ENCODE measurements at places on chromosomes 11 and 22.

DNA sequence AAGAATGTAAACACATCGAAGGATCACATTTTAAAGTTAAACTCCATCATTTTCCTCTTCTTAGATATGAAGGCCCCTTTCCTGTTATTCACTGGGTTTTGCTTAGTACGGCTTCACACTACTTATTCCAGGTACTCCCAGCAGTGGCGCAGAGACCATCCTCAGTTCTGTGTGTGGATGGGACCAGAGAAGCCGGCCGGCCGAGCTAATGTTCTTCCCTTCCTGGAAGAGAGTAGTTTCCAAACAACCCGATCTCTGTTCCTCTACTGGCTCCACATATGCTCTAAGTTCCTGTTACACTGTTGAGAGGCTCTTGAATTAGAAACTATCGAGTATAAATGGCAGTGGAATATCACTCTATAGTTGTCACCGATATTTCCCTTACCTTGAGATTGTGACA, 684 bp upstream of the NFRKB start:
- no peak for DNase-seq

GRCh38 chr11:12981676-12982522, 27.2 kb upstream of the RASSF10 start:
- no peak for DNase-seq

DNA sequence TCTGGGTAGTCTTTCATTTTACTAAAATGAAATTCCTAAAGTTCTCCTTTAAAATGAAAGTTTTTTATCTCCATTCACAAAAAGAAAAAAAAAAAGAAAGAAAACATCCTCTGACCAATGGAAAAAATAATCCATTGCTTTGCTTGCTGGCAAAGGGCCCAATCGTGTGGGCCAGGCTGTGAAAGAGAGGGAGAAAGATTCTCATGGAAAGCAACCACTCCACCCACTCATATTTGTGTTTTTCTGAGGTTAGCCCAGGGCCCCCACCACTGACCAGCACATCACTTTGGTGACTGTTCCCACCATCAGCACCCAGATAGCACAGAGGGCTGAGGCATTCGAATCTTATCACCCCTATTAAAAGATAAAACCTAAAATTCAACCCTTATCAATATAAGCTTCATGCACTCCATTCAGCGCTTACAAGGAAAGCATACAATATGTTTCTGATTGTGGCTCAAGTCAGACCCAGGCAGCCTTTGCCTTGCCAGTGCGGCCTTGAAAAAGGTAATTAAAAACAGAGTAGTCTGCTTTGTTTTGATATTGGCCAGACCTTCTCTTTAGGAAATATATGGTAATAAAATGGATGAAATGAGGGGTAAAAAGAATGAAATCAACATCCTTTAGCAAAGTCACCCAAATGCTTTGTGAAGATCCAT, 192.8 kb downstream of the ETS1 start:
- DNase-seq, result no peak

- DNase-seq, result no peak
These were observed 127.9 kb upstream of the MTMR2 start for GRCh38 chr11:96051820-96052219.

- DNase-seq, result no peak
These were observed 50.9 kb downstream of the RPS6KA4 start for GRCh38 chr11:64409707-64410403.

DNA sequence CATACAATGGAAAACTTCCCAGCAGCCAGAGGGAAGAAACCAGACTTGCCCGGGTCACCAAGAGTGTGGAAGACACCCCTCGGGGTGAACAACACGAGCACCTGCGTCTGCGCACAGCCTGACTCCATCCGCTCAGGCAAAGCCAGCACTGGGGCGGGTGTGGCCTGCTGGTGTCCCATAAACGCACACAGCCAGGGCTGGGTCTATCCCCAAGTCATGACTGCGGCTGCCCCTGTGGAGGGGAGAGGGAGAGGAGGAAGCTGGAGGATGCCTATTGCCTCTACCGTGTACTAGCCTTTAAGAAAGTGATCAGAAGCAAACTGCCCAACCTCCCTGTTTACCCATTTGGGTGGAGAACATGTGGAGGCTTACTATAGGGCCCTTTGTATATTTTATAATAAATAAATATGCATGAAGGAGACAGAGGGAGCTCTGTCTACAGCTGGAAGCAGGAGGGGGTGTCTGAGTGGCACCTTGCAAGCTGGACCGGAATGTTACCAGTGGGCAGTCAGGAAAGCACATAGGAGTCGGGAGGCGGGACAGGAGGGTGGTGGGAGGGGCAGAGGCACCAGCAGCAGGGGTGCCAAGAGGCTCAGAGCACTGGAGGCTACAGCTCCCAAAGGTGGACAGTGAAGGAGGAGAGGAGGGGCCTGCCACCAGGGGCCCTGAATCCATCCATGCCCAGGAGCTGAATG, 79.6 kb downstream of the PHF21B start:
- no peak for DNase-seq

DNA sequence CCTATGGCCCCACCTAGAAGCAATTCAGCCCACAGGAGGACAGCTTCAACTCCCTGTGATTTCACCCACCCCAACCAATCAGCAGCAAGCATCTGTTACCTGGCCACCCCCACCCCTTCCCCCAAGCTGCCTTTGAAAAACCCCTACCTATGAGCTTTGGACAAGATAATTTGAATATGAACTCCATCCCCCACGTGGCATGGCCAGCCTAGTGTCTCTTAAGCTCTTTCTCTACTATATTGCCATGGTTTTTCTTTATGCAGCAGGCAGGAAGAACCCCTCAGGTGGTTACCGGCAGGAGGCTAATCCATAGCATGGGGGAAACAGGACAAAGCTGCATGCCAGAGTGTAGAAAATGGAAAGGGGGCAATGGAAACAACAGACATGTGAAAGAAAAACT, 29.0 kb downstream of the CTSC start:
- DNase-seq, result no peak

- DNase-seq, result no peak
These were observed 18.9 kb upstream of the UVRAG start for GRCh38 chr11:75796091-75796435.

DNA sequence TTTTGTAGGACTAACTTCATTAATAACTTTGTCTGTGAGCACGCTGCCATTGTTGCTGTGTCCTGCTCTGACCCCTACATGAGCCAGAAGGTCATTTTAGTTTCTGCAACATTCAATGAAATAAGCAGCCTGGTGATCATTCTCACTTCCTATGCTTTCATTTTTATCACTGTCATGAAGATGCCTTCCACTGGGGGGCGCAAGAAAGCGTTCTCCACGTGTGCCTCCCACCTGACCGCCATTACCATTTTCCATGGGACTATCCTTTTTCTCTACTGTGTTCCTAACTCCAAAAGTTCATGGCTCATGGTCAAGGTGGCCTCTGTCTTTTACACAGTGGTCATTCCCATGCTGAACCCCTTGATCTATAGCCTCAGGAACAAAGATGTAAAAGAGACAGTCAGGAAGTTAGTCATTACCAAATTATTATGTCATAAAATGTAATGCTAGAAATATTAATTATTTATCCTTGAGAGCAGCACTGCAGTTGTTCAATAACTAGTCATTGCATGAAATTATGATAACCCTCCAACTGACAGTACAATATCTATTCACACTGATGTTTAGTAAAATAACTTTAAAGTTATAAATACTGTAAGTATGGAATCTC, 46.4 kb upstream of the OR5D13 start:
- no peak for DNase-seq

GRCh38 chr11:117519170-117519569, 191.5 kb downstream of the CEP164 start:
- DNase-seq, result no peak

DNA sequence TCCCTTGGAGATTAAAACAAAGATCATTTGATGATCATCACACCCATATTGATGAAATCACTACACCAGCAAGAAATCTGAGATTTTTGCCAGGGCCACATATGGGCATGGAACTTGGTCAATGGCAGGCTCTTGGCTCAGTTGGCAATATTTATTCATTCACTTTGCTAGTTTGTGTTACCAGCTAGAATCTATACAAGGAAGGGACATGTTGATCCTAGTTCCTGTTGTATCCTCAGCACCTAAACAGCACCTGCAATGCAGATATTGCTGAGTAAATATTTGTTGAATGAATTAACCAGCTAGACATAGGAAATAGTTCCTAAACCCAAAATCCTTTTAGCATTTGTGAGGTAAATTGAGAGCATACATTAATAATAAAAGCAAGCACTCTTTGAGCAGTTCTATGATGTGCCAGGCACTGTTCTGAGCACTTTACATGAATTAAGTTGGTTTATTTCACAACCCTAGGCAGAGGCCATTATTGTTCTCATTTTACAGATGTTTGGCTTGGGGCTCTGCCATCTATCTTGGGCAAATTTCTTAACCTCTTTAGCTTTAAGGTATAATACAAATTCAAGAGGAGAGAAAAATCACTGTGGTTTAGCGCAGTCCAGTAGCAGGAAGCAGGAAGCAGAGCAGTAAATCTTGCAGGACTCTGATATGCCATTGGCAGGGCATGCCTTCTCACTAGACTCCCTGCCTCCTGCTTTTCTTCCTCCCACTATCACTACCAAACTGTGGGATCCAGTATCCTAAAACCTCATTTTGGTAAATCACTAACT, 1.6 kb downstream of the TRIM68 start:
- DNase-seq, result peak; percentile 5

DNA sequence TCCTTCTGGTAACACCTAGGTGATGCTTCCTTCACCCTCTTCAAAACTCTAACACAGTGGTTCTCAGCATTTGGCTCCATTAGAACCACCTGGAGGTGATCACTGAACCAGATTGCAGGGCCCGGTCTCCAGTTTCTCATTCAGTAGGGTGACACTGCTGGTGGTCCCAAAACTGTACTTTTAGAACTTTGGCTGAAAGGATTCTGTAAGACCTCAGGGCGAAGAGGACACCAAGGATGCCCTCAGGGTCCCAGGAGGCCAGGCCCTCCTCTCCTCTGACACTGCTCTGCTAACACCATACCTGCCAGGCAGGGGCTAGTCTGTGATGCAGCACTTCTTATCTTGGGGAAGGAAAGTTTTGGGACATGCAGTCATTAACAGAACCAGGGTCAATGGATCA, 9.0 kb downstream of the VSTM5 start:
- DNase-seq, result no peak

- DNase-seq, result no peak
These were observed 20.3 kb downstream of the DKK3 start for GRCh38 chr11:11988099-11988651.

DNA sequence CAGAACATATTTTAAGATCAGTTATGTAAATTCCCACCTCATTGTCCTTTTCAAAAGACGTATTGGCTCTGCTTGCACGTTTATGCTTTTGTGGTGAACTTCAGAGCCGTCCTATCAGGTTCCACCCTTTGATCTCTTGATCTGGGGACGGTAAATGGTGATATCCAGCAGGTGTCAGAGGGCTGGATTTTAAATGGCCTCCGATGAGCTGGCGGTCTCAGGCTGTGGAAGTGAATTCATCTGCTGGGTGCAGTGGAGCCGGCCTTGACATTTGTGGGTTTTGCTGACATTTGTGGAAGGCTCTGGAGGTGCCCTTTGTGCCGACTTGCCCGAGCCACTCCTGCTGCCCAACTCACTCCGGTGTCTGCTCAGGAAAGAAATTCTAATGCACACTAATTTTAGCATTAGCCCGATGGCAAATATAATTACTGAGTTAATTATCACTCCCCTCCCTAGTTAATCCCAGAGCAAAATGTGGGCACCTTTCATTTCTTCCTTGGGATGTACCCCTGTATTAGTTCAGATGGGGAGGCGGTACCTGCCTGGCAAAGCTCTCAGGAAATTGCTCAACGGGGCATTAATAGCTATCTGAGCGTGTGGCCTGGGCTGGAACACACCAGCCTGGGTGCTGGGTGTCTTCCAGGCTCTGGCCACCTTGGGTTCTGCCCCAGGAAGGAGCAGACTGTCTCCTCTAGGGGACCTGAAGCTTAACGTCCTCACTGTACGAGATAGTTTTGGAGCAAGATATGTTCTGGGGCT, 9.1 kb downstream of the LRP5 start:
- no peak for DNase-seq

DNA sequence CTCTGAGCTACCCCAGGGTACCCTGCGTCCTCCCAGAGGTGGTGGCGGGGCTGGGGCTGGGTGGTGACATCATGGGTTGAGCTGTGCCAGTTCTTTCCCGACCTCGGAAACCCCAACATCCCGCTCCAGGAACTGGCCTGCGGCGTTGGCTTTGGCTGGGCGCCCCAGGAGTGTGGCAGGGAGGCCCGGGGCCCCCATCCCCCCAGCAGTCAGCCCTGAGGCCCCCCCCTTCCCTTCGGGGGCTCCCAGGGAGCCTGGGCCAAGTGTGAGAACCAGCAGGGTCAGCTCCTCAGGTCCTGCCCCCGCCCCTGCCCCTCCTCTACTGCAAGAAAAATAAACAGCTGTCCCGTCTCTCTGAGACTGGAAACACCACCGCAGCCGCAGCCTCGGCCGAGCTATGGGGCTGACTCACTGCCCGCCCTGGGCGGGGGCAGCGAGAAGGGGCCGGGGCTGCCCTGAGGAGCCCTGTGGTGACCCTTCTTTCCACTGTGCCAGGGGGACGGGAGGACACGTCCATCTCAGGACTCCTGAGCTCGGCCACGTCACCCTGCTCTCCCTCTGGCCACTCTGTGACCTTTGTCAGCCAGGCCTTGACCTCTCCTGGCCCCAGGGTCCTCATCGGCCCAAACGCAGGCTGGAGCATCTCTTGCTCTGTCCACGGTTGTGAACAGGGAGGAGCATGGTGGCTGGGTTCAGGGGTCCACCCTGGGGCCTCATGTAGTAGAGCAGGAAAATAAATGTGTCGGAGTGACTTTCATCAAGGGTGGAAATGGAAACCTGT, 73.4 kb downstream of the WNT7B start:
- DNase-seq, result peak; percentile 53

DNA sequence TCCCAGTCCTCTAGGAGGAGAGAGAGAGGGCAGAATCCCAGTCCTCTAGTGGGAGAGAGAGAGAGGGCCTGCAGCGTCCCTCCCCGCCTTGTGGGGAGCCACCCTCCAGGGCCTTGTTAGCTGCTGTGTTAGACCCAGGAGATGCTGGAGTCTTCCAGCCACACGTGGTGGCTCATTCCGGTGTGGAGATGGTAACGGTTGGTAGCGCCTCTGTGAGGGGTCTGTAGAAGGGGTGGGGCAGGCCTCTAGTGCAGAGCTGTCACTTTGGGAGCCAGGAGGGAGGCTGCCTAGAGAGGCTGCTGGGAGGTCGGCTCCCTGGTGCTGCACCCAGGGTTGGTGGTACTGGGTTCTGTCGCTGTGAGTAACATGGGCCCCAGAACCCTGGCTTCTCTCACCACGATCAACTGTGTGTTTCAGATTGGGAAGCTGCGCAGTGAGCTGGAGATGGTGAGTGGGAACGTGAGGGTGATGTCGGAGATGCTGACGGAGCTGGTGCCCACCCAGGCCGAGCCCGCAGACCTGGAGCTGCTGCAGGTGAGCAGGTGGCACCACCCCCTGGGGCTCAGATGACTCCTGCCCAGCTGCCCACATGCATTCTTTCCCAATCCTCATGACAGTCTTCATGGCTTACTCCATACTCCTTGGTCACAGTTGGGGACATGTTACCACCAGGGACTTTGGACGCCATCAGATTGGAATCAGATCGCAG, 27.3 kb downstream of the TOM1 start:
- no peak for DNase-seq

Data from astrocyte of the cerebellum (primary cell).